ENCODE measurements at places on chromosomes 7 and 10. TPM values are rescaled to one million over a fixed set of nuclear protein-coding genes. Genes with fewer than 3 reads are reported as not detected.

LYZL2 gene
- not detected for total RNA-seq

LRIT1 gene
- total RNA-seq = not detected

ANKRD7 gene
- 0.30 TPM for total RNA-seq

FKBP9 gene
- total RNA-seq = 109 TPM

C10orf67 gene
- 0.09 TPM for total RNA-seq

FAM20C gene
- 47.6 TPM for total RNA-seq

ABCA13 gene
- 0.06 TPM for total RNA-seq

Measured in A549 treated with dexamethasone at 1 μM for 4 hours (cell line).